Stimulated activated naive CD4-positive, alpha-beta T cell treated with Interleukin-2 at 50 U/mL for 16 hours (primary cell): ENCODE measurements at places on chromosomes 12 and 14.

GRCh38 chr12:125183187-125184067 lies 118.2 kb downstream of the AACS start:
- DNase-seq: peak; percentile 73

GRCh38 chr12:94055528-94055927 lies 92.8 kb upstream of the PLXNC1 start:
- DNase-seq: no peak

GRCh38 chr12:43964033-43964432 lies 128.2 kb downstream of the TMEM117 start:
- DNase-seq: no peak

DNA sequence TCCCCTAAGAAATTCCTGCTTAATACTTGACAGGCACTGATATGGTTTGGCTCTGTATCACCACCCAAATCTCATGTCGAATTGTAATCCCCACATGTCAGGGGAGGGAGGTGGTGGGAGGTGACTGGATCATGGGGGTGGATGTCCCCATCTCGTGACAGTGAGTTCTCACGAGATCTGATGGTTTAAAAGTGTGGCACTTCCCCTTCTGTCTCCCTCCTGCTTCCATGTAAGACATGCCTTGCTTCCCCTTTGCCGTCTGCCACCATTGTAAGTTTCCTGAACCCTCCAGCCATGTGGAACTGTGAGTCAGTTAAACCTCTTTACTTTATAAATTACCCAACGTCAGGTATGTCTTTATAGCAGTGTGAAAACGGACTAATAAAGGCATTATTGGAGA lies 198.0 kb downstream of the FOXN3 start:
- no peak for DNase-seq

DNA sequence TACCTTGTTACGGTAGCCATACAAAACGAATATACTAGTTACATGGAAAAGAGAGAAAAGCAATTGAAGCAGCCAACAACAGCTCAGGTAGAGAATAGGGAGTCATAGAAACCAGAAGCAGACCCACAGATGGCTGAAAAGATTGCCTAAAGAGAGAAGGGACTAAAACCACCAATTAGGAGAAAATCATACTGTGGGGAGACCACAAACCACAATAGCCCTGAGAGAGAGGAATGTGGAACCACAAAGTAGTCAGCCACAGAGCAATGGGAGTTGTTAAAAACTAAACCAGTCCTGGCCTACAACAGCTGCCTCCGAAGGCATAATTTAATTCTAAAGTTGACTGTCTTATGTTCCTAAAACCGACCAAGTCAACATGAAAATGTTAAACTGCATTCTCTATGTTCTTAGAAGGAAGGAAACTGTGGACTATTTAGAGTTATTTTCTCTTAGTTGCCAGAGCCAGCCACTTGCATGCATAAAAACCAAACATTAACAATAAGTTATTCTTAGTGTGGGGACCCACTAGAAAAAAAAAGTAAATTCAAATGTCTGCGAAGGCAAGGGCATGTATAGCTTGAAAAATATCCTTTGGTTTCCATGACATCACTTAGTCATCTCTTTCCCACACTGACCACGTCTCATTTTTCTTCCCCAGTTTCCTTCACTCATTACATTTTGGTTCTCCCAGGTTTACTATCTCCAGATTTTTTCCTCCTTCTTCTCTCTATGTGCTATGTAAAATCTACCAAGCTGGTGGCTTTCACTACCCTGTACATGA lies 398.1 kb downstream of the NOVA1 start:
- no peak for DNase-seq

- no peak for DNase-seq
These were observed 53.9 kb downstream of the ZC3H14 start for GRCh38 chr14:88616697-88617096.

DNA sequence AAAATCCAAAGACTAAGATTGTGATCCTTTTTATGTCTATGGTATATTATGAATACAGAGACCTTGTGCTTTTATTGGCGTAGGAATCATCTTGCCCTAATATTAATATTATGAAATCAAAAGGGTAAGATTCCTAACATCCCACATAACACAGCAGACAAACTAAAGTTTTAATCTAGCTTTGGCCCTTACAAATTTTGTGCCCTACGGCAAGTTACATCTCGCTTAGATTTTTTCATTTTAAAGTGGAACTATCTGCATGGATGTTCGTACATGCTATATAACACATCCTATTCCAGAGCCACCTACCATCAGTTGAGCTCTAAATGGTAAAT lies 217 bp upstream of the SMIM10L1 start:
- no peak for DNase-seq

DNA sequence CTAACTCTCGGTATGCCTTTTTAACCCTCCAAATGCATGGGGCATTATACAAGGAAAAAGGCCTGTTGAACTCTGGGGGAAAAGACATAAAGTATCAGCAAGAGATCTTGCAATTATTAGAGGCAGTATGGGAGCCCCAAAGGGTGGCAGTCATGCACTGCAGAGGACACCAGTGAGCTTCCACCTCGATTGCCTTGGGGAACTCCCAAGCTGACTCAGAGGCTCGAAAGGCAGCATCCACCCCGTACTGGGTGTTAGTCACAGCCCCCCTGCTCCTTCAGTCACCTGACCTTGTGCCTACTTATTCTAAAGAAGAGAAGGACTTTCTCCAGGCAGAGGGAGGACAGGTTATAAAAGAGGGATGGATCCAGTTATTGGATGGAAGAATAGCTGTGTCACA lies 781.4 kb upstream of the TMEM132C start:
- DNase-seq: no peak

GRCh38 chr14:93010522-93011140 lies 87.7 kb downstream of the CHGA start:
- DNase-seq: no peak

GRCh38 chr14:67526676-67527459 lies 6.2 kb upstream of the PLEKHH1 start:
- DNase-seq: peak; percentile 8

- no peak for DNase-seq
These were observed 24.0 kb downstream of the RNF34 start for GRCh38 chr12:121423682-121424623.

GRCh38 chr14:89227496-89227836 lies 189.6 kb downstream of the FOXN3 start:
- no peak for DNase-seq

- no peak for DNase-seq
These were observed 960.9 kb upstream of the FBXO33 start for GRCh38 chr14:40393143-40393542.

GRCh38 chr14:97120611-97121031 lies 323.4 kb downstream of the VRK1 start:
- DNase-seq: peak; percentile 39
